Central memory CD4-positive, alpha-beta T cell (primary cell): ENCODE measurements at places on chromosomes 4 and X.

GRCh38 chr4:121958777-121959176 is 6.9 kb upstream of the TRPC3 start:
- no peak for DNase-seq

DNA sequence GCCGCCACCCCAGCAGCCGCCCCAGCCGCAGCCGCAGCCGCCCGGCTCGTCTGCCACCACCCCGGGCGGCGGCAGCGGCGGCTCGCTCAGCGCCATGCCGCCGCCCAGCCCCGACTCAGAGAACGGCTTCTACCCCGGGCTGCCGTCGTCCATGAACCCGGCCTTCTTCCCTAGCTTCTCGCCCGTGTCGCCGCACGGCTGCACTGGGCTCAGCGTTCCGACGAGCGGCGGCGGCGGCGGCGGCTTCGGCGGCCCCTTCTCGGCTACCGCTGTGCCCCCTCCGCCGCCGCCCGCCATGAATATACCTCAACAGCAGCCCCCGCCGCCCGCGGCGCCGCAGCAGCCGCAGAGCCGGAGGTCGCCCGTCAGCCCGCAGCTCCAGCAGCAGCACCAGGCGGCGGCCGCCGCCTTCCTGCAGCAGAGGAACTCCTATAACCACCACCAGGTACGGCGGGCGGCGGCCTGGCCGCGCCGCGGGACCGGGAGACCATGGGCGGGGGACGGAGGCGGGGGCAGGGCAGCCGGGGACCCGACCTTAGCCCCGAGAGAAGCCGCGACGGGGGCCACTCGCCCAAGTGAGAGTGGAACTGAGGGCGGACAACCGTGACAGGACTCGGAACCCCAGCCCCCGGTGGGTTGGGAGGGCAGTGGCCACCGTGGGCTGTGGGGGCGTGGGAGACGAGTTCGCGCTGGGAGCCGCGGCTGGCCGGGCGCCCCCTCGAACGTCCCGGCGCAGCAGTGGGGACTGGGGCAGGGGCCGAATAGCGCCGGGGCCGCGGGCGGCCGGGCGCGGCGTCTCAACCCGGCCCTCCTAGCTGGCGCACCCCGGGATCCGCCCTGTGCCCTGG is 1.8 kb downstream of the CPEB2 start:
- peak; percentile 60 for DNase-seq

- DNase-seq: no peak
These were observed 76.2 kb downstream of the COL4A6 start for GRCh38 chrX:108362026-108362425.

DNA sequence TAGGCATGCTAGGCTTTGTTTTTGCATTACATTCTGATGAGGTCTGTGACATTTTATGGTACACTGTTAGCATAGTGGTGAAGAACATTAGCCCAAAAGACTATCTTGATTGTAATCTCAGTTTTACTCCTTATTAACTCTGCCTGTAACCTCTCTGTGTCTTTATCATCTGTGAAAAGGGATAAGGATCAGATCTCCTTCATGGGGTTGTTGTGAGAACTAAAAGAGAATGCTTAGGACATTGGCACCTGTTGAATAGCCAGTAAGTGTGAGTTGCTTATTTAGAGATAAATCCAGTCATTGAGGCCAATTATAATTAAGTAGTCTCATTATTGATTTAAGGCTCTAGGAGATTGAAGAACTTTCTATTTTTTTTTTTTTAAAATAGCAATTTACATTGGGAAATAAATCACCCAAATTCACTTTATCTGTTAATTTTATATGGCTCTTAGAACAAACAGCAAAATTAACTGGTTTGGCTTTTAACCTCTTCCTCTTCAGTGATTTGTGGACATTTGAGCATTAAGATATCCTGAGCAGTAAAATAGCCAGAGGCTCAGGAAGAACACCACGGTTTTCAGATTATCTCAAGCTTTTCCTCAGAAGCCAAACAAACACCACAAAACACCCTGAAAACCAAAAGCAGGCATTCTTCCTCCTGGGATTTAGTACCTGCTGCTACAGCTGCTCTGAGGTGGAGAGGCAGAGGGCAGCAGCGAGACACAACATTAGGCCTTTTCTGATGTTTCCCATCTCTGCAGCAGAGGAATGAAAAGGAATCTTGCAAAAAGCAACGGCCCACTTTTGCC is 192.9 kb downstream of the ARHGAP10 start:
- no peak for DNase-seq

DNA sequence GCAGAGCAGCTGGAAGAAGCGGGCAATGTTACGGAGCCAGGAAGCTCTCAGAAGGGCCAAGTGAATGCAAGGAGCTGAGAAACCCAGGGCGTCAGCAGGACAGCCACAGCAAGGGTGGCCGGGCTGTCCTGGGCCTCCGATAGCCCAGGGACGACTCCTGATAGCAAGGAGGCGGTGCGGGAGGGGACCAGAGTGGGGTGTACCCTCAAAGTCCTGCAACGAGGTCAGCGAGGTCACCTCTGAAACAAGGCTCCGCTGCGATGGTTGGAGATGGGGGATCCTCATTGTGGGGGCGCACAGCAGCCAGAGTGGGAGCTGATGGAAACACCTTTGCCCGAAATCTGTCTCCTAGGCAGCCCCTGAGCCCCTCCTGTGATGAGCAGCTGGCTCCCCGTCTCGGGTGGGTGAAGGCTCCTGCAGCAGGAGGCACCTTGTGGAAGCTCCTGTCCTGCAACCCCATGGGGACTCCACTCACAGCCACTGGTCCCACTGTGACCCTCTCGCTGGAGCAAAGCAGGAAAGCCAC is 4.3 kb upstream of the CCNQ start:
- DNase-seq: no peak

DNA sequence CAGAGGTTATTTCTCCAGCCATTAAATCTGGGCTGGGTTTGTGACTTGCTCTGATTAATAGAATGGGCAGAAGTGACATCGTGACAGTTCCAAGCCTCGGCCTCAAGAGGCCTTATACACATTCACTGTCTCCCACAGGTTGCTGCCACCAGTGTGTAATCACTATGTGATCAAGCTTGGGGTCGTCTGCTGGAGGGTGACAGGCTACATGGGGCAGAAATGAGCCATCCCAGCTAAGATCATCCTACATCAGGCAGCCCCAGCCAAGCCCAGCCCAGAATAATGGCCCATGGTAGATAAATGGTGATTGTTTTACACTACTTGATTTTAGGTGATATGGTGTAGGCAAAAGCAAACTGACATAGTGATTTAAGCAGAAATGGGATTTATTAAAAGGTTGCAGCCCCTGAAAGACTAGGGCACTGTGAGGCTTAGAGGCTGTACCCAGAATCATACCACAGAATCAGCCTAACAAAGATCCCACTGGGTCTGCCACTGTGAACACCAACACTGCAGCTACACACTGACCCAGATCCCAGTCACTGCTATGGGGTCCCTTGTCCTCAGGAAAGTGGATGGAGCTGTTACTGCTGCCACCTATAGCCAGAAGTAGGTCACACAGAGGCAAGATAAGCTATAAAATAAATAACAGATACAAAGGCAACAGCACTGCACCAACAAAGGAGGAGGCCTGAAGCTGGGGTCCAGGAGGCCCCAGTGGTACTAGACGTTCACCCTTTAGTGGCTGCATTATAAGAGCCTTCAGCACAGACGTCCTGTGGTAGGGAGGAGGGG is 159.6 kb upstream of the RBPJ start:
- no peak for DNase-seq

GRCh38 chr4:124768596-124769365 is 56.2 kb upstream of the ANKRD50 start:
- DNase-seq: no peak

GRCh38 chr4:27011401-27011800 is 150.8 kb downstream of the STIM2 start:
- DNase-seq: no peak
